Psoas muscle (tissue), 8 donors: ENCODE measurements at places on chromosomes 12 and 14. TPM values are rescaled to one million over a fixed set of nuclear protein-coding genes. Genes with fewer than 3 reads are reported as not detected.

DNA sequence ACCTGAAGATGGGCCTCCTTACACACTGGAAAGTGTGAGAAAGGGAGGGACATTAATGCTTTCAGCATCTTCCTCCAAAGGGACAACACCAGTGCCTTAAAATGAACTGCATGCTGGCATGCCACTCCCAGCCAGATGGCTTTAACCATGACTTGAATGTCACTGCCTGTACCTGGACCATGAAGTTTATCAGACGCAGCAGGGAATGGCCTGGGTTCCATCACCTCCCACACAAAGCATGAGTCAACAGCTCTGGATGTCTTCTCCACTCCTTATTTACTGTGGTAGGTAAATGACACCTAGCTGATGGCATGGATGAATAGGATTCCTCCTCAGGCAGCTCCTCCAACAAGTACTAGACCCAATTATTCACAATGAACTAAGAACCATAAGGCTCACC is 645.6 kb downstream of the SOX5 start:
- H3K4me1 ChIP-seq: no peaks in the 10 kb centered on the region
- no peak for DNase-seq
- no peaks in the 10 kb centered on the region for H3K36me3 ChIP-seq
- no peak overlapping the region for H3K4me3 ChIP-seq
- no peak overlapping the region for H3K27ac ChIP-seq
- H3K27me3 ChIP-seq: no peaks in the 10 kb centered on the region

DNA sequence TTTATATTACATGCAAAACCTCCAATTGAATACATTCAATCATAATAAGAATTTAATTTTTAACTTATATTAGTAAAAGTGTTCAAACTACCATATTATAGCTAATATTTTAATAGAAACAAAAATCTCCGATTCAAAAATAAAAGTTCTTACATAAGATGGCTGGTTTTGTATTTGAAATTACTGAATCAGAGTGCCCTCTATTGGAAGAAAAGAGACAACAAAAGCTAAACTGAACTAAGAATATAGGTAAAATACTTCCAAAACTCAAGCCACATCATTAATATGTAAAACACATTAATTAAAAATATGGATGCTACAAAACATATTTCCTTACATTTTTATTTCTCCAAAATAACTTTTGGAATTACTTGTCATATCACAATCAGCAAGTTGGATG is 120.3 kb downstream of the GARIN6 start:
- H3K27ac ChIP-seq: no peak overlapping the region
- DNase-seq: no peak
- no peaks in the 10 kb centered on the region for H3K27me3 ChIP-seq
- no peaks in the 10 kb centered on the region for H3K4me1 ChIP-seq
- peak overlapping the region; percentile 44 for H3K4me3 ChIP-seq

DNA sequence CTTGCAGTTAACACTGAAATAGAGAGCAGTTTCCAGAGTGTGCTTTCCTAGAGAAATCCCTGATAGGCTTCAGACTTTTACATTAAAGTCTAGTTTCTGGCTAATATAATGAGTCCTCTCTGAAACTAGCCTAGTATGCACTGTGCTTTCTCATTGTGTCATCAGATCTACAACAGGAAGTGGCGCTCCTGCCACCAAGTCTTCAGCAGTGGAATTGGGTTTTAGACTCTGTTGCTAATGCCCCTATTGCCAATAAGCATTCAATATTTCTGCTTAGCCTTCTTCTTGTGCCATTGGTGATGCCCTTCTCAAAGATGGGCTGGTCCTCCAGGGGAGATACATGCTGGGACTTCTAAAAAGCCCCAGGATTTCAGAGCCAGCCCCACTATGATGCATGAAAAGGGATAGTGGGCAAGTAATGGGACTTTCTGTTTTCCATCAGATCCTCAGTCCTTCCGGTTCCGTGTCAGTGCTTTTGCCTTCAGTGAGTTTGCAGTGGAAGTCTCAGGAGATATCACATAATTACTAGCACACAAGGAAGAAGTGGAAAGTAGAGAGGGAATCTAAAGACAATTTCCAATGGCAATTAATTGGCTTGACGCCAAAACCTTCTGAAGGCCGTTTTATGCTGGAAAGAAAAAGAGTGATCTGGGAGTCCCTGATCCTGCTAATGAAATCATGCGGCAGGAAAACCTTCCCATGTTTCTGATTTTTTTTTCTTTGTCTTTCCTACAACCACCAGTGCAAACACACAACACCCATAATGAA is 50.0 kb downstream of the SSPN start:
- no peaks in the 10 kb centered on the region for H3K27me3 ChIP-seq
- no peak for DNase-seq
- no peak overlapping the region for H3K27ac ChIP-seq
- H3K4me1 ChIP-seq: peaks cover under 1% of the 10 kb centered on the region
- H3K4me3 ChIP-seq: no peak overlapping the region
- H3K36me3 ChIP-seq: no peaks in the 10 kb centered on the region

Gene PRB2
- not detected for polyA plus RNA-seq

DNA sequence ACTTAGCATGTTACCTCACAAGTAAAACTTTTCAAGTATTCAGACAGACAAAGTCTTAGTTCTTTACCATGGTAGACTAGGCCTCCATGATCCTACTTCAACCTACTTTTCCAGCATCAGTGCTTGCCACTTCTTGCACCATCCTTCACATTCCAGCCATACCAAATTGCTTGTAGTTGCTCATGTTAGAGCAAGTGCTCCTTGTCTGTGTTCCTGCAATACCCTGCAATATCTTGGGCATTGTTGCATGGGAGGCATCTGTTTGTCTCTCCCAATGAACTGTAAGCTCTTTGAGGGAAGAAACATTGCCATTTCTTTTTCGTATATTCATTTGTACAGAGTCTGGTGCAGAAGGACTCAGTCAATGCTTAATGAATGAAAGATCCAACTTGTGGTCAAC is 78.0 kb downstream of the SRGAP1 start:
- H3K27me3 ChIP-seq: peaks cover 2% of the 10 kb centered on the region
- H3K27ac ChIP-seq: no peak overlapping the region
- H3K4me3 ChIP-seq: no peak overlapping the region
- no peaks in the 10 kb centered on the region for H3K36me3 ChIP-seq

GRCh38 chr12:4870423-4870822 is 39.3 kb upstream of the KCNA1 start:
- no peak for DNase-seq
- peaks cover 6% of the 10 kb centered on the region for H3K27me3 ChIP-seq
- H3K36me3 ChIP-seq: no peaks in the 10 kb centered on the region

DNA sequence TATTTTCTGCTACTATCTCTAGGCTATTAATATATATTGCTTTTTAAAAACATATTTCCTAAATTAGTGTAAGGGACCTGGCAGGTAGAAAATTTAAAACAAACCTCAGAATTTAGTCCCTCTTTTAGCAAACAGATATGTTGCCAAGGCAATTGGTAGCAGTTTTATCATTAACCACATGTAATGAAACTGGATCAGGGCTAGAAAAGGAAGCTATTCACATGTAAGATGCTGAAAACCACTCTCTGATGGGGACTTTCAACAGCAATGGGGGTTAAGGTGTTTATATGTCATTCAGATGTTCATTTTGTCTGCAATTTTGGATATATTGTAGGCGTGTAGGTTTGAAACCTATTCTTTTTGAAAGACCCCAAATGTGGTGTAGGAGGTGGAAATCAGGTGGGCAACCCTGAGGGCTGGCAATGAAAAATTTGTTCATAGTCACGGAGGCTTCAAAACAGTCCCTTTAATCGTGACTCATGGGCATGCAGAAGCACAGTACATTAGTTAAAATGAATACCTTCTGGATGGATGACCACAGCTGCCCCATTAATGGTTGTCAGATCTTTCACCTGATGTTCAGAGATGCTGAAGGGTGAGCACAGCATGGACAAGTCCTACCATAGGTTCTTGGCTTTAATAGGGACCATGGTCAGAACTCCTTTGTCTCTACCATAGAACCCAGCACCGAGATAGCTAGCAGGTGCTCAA is 5.9 kb upstream of the PKP2 start:
- H3K27ac ChIP-seq: no peak overlapping the region
- H3K4me3 ChIP-seq: no peak overlapping the region
- no peaks in the 10 kb centered on the region for H3K4me1 ChIP-seq
- H3K36me3 ChIP-seq: no peaks in the 10 kb centered on the region
- no peaks in the 10 kb centered on the region for H3K27me3 ChIP-seq
- no peak for DNase-seq

Gene TMEM253
- polyA plus RNA-seq: 0.10 TPM

GRCh38 chr14:55356913-55357312 is 54.7 kb downstream of the ATG14 start:
- H3K27ac ChIP-seq: no peak overlapping the region
- no peaks in the 10 kb centered on the region for H3K27me3 ChIP-seq
- DNase-seq: no peak

GRCh38 chr14:74898694-74899093 is 17.0 kb downstream of the DLST start:
- H3K36me3 ChIP-seq: peaks cover 40% of the 10 kb centered on the region
- no peak overlapping the region for H3K4me3 ChIP-seq
- no peaks in the 10 kb centered on the region for H3K4me1 ChIP-seq
- DNase-seq: no peak

DNA sequence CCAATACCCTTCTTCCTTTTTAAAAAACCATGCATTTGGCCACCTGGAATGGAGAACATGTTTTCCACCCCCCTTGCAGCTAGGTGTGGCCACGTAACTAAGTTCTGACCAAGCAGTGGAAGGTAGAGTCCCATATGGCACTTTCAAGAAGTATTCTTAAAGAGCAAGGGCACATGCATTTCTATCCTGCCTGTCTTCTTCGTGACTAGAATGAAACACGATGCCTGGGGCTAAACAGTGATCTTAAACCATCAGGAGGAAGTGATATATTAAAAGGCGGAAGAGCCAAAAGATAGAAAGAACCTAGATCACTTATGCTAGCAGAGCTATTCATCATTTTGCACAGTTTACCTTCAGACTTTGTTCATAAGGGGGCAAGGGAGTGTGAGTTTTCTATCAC is 16.0 kb upstream of the DDX11 start:
- no peaks in the 10 kb centered on the region for H3K4me1 ChIP-seq
- no peaks in the 10 kb centered on the region for H3K27me3 ChIP-seq
- no peak for DNase-seq
- no peak overlapping the region for H3K27ac ChIP-seq
- no peak overlapping the region for H3K4me3 ChIP-seq
- no peaks in the 10 kb centered on the region for H3K36me3 ChIP-seq

DNA sequence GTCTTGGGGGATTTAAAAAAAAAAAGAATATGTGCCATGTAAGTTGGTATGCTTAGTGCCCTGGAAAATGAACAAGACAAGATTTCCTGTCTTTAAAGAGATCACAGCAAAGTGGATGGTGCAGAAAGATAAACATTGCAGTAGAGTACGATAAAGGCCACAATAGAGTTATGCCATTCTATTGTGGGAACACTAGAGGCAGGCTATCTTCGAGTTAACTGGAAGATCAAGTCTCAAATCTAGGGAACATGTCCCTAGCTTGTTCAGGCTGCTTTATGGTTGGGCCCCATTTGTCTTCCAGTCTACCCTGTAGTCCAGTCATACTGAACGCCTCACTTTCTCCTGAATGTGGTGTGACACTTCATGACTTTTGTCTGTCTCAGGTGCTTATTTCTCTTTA is 18.7 kb upstream of the CCT2 start:
- no peak for DNase-seq
- H3K27ac ChIP-seq: no peak overlapping the region
- H3K27me3 ChIP-seq: no peaks in the 10 kb centered on the region
- peaks cover 4% of the 10 kb centered on the region for H3K4me1 ChIP-seq
- H3K4me3 ChIP-seq: no peak overlapping the region
- peaks cover 58% of the 10 kb centered on the region for H3K36me3 ChIP-seq

DNA sequence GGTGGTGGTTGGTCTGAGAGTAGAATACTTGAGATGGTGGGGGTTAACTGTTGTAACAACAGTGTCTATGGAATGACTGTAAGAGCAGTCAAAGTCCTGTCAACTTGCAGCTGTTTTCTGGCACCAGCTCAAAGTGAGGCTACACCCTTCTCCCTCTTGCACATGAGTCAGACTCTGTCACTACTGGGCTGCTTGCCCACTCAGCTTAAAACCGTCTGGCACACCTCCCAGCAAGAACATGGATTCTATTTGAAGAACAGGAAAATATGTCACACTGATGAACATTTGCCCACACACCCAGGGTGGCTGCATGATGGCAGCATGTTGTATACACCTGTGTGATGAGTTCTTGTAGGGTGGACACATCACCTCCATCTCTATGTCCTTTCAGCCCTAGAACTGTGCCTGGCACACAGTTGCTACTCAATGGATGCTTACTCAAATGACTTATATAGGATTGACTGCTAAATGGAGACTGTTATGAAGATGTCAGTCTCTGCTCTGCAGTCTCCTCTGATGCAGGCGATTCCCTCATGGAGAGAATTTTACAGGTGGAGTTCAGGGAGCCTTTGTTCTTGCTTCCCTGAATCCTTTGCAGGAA is 19.3 kb upstream of the SERPINA6 start:
- H3K36me3 ChIP-seq: no peaks in the 10 kb centered on the region
- no peaks in the 10 kb centered on the region for H3K4me1 ChIP-seq
- no peak overlapping the region for H3K4me3 ChIP-seq
- DNase-seq: peak; percentile 76
